NCI-H1105 (cell line): ENCODE measurements at places on chromosomes 1 and 21.

GRCh38 chr1:1033731-1034438 is 14.0 kb downstream of the AGRN start:
- DNase-seq, result peak; percentile 41

DNA sequence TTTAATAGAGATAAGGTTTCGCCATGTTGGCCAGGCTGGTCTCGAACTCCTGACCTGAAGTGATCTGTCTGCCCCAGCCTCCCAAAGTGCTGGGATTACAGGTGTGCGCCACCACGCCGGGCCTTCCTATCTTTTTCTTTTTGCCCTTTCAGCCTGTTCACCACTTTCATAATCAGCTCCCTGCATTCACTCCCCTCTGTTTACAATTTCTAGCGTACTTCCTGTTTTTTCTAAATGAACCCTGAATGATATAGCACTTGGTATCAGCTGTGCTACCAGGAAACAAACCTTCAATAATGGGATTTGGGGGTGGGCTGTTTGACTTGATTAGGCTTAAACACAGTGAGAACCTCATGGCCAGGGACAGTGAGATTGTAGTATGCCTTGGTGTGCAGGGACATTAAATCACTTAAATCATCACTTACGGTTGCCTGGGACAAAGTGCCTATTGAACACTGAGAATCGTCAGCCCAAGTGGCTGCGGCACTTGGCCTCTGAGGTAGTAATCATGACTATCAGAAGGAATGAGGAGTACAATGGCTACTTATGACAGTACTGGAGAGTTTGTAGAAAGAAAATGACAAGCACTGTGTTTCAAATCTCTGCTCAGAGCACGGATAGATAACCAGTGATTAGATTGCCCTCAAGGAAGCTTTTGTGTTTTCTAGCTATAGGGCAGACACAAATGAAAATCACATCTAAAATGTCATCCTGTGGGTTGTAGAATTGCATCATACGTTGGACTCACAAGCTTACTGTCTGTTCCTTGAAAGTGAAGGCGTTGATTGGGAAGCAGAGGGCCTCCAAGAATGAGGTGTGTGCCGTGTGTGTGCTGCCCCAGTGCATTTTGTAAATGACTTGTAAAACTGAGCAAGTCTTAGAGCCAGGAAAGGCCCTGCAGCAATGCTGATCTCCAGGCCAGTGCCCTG is 661.8 kb downstream of the MATN1 start:
- no peak for DNase-seq

DNA sequence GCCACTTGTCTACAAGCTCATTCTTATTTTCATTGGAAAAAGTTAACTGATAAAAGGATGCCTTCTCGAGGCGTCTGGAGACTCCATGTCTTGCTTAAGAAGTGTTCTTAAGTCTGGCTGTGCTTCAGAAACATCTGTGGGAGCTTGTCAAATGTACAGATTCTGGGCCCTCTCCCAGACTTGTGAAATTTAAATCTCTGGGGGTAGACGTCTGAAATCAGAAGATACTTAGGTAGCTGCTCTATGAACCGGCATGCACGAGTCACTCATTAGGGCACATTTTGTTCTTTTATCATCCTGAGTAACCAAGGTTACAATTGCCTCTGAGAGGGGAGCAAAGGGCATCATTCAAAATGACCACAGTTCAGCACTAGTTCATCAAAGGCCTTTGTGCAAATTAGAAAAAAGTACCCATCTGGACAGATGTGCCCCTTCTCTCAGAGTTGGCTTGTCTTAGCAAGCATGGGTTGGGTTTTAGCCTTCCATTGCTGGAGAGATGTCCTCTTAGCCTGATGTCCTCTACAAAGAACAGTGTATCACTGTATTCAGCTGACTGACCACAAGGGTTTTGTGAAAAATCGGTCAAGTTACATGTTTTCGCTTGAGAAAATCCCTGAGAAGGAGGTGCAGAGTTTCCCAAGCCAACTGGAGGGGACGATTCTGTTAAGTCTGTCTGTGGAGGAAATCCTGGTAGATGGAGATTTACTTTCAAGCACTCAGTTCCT is 156.9 kb downstream of the ASTN1 start:
- no peak for DNase-seq

DNA sequence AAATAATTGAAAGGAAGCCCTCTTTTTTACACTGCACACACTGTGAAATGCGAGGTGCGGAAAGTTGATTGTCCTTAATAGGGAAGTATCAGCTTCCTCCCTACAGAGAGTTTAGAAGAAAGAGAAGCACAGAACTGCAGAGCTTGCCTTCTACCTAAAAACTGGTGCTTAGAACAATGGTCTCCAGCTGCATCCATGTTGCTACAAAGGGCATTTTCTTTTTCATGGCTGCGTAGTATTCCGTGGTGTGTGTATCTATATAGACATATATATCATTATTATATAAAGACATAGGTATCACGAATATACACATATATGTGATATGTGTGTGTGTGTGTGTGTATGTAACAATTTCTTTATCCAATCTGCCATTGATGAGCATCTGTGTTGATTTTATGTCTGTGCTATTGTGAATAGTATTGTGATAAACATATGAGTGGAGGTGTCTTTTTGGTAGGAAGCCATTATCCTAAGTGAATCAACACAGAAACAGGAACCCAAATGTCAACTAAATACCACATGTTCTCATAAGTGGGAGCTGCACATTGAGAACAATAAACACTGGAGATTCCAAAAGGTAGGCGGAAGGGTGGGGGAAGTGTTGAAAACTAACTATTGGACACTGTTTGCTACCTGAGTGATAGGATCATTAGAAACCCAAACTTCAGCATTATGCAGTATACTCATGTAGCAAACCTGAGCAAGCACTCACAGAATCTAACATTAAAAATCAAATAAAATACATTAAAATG is 290.0 kb upstream of the RUNX1 start:
- no peak for DNase-seq

DNA sequence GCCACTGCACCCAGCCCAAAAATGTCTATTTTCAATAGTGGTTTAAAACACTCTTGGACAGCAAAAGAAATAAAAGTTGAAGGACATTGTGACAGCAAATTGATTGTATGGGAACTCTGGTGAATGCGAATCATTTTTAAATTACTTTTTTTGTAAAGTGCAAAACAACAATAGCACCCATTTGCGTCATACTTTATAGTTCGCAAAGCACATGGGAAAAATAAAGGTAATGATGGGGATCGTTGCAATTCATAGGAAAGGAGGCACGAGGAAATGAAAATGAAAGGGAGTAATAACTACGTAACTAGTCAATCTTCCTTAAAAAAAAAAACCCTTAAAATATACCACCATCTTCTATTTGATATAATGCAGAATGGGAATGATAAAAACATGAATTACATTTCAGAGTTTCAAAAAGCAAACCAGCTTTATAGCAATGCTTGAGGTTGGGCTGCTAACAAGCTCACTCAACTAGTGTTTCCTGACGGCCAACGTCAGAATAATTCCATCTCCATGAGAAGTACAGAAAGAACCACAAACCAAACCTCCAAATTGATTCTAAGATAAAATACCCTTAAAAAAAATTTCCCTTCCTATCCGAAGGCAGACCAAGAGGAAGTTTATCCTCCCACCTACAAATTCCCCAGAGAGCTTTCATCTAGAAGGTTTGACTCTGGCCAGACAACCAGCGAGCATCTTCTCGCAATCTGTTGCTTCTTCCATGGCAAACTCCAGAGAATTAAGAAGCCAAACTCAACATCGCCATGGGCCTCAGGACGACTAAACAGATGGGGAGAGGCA is at the start of gene EDARADD:
Gene EDARADD, plus strand, starts transcription at position 606 of the 801 bp plus-strand sequence. Its CDS starts 159 bp downstream, at position 765.
- DNase-seq, result no peak

- no peak for DNase-seq
Observed at GRCh38 chr1:210159211-210159610, 73.4 kb upstream of the SERTAD4 start.

DNA sequence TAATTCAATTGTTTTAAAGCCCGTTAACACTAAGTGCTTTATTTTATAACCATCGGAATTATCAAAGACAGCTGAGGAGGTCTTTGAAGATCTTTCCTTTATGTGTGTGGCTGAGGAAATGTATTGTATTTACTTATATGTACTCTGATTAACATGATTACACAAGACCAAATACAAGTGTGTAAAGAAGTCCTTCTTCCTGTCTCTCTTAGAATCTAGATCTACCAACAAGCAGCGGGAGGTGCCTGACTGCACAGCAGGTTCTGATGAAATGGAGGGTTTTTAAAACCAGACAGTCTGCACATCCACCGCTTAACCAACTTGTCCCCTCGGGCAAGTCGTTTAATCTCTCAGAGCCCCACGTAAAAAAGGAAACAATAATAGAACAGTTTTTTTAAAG is 240.5 kb upstream of the MAP1LC3C start:
- no peak for DNase-seq

DNA sequence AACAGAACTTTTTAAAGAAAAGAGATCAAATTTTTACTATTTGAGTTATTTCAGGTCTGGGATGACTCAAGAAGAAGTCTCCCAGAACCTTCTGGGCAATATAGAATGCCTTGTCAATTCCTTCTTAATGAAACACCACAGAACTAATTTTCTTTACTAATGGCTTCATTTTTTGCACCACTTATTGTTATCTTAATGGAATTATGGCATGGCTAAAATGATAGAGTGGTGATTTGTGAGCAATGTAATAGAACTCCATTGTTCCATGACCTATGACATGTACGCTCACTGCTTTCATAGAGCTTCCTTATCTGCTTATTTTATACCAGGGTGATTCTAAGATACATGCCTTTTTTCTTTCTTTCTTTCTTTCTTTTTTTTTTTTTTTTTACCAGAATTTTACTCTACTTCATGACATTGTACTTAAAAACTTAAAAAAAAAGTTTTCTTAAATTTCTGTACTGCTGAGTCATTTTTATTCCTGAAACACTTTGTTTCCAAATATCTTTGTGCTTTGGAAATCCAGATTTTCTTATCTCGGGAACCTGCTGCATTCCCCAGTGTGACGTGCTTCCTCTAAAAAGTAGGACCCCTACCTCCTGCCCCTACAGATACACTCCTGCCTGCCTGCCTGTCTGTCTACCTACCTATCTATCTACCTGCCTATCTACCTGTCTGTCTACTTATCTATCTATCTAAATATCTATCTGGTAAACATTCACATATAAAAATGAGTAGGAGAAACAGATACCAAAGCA is 284.9 kb downstream of the PBX1 start:
- no peak for DNase-seq

- no peak for DNase-seq
Observed at GRCh38 chr1:55575571-55576279, 360.6 kb upstream of the USP24 start.

DNA sequence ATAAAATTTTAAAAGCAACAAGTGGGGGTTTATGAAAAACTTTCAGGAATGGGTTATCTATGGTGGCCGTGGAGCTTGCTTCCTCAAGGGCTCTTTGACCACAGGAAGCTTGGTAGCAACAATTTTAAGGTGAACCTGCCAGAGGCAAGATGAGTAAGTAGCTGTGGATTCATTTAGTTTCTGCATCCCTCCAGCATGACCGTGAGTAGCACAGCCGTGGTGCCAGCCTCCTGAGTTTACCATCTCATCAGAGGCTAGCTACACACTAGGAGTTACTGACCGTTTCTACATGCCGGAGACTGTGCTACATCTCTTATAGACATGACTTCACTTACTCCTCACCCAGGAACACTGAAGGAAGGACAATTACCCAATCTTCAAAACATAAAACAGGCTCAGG is 30.1 kb upstream of the PLEKHG5 start:
- DNase-seq, result no peak

DNA sequence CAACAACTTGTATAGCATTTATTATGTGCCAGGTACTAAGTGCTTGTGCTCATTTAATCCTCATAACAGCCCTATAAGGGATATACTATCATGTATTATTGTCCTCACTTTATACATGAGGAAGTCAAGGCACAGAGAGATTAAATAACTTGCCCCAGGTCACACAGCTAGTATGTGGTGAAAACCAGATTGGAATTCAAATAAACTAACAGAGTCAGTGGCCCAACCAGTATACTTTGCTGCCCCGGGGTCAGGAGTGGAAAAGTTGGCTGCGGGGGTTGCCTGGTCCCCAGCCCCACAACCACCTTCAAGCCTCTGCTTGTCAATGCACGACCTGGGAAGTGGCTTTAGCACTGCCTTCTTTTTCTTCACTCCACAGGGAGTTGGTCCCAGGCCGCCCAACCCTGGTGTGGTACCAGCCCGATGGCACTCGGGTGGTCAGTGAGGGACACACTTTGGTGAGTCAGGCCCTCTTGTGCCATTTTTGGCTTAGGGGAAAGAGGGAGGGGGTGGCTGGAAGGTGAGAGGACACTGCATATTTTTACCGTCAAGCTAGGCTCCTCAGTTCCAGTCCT is 2.5 kb downstream of the ADAM15 start:
- no peak for DNase-seq

- DNase-seq, result no peak
Observed at GRCh38 chr21:46284733-46285132, 678 bp downstream of the MCM3AP start.

- DNase-seq, result no peak
Observed at GRCh38 chr1:21283524-21283923, 6.7 kb downstream of the ECE1 start.

GRCh38 chr1:179081687-179082332 is at the start of gene TOR3A:
Gene TOR3A (plus strand): TSS chr1:179082070. CDS start chr1:179082129, 59 bp downstream.
- peak; percentile 90 for DNase-seq

- peak; percentile 33 for DNase-seq
Observed at GRCh38 chr1:99737016-99737415, 29.4 kb downstream of the FRRS1 start.

- no peak for DNase-seq
Observed at GRCh38 chr1:58047265-58047858, 499.2 kb downstream of the OMA1 start.

- no peak for DNase-seq
Observed at GRCh38 chr1:201795066-201795465, 33.9 kb upstream of the IPO9 start.

- DNase-seq, result no peak
Observed at GRCh38 chr1:110216844-110217444, 6.8 kb downstream of the KCNC4 start.

DNA sequence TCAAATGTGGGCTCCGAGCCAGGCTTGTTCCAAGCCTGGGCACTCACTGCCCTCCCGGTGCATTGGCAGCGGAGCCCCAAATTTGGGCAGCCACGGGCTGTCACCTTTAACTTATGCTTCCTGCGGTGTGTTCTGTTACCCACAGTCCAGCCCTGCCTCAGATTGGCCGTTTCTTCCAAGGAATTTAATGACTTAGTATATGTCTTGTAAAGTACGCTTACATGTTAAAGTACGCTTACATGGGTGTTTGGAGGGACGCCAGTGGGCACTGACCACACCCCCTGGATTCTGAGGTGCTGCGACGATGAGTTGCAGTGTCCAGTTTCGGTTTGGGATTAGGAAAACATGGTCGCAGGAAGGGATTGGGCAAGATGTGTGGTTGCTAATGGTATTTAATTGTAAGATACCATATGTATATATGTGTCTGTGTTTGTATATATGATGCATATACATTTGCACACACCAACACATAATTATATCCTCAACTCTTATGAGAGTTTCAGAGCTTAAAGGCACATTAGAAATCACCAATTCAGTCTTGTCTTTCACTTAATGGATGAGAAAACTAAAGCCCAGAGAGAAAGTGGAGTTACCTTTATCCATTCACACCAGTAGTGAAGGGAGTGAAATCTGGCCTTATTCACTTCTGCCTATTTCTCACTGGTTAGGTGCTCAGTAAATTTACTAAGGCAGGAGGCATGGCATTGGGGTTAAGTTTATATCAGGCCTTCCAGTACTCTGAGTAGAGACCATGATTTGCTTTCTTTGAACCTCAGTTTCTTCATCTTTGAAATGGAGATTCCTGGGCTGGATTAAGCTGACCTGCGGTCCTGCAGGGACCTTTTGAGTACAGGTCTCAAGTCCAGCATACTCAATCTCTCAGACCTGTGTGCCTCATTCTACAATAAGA is 1.0 kb downstream of the SMYD2 start:
- no peak for DNase-seq
